ENCODE measurements at places on chromosomes 2 and 18.

DNA sequence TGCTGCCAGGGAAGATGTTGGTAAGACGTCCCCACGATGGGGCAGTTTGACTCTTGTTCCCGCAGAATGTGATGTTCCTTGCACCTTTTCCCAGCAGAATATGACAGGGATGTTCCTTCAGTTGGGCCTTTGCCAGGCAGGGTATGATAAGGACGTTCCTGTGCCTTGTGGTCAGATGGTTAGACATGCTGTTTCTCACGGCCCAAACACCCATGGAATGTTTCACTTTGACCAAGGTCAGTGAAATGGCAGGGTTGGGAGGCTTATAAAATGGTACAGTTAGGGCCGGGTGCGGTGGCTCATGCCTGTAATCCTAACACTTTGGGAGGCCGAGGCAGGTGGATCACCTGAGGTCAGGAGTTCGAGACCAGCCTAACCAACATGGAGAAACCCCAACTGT is 40.3 kb upstream of the YPEL5 start:
- no peak for DNase-seq

- no peak for DNase-seq
Observed at GRCh38 chr18:79434607-79435401, 39.1 kb downstream of the NFATC1 start.

GRCh38 chr2:196361606-196362326 is 190.4 kb upstream of the STK17B start:
- DNase-seq, result no peak

- no peak for DNase-seq
Observed at GRCh38 chr18:36185157-36185556, 2.1 kb upstream of the MOCOS start.

GRCh38 chr2:112032224-112032586 is 22.9 kb upstream of the TMEM87B start:
- DNase-seq, result no peak

- no peak for DNase-seq
Observed at GRCh38 chr2:186274936-186275575, 211.0 kb upstream of the ZC3H15 start.

DNA sequence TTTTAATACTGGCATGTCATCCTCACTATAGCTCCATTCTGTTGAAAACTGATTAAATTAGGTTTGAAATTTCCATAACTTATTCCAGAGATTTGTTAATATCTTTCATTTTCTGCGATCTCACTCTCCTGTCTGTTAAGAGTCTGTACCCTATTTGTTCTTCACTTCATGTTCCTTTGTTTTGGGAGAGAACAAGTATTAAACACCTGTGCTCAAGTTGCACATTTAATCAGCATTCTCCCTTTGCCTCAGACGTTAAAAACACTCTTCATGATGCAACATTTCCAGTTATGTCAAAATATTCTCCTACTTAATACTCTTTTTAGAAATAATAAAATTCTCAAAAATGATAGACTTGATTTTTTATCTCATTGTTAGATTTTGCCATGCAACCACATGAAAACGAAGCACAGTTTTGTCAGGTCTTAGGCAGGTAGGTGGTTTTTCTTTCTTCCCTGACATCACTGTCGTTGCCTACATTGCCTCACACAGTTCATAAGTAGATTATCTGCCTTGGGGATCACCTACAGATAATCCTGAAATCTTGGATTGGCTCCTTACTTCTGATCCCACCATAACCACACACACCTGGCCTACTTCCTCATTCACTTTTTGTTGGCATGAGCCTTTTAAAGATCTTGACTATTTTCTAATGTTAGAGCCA is 109.9 kb downstream of the GAREM1 start:
- no peak for DNase-seq

DNA sequence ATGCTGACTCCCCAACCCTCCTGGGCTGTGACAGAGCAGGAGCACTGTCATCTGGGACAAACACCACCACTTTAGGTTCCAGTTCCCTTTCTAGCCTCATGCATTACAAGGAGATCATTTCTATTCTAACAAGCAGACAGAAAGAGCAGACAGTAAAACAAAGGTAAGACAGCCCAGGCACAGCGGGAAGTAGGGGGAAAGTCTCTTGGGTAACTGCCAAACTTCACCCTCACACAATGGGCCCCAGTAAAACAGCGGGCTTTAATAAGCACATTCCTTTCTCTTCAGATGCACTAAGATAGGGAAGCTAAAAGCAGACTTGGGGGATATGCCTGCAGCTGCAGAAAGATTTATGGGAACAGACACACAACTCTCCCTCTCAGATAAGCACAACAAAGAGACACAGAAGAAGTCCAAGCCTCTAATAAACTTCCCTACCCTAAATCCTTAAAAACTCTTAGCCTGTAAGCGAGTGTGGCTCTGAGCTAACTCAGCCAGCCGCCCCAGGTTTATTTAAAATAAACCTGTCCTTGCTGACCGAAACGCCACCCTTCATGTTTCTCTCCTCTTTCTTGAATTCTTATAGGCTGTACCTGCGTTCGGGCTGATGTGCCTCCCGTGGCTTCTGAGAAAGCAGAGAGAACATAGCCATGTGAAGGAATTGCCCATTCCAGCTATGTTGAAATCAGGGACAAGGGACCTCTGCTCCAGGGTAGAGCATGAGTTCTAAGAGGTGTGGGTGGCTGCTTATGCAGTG is 726.8 kb upstream of the DDX18 start:
- DNase-seq, result no peak

GRCh38 chr2:54897420-54898310 is 152.6 kb downstream of the RTN4 start:
- no peak for DNase-seq

DNA sequence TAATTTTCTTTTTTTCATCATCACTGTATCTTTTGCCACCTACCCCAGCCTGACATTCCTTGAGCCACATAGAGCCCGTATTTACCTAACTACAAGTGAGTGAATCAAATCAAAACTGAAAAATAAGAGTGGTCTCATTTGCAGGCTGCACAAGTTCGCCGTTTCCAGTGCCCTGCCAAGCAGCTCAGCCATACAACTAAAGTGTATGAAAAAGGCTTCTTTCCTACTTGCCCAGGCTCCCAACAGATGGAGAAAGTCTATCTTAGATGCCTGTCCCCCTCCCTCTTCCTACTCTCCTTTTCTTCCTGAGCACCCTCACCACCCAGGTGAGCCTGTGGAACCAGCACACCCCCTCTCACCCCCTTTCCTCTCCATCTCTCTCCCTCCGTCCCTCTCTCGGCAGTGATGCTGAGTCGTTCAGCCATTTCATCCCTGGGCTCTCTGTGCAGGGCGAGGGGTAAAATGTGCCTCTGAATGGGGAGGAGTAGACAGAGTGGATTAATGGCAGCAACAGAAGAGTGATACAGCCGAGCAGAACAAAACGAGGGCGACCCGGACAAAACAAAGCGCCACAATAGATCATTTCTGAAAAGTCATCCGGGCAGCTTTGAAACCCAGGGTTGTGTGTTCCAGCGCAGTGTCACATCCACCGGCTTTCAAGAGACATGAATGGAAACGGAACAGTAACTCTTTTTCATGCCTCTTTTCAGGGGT is 65.0 kb upstream of the POU3F3 start:
- DNase-seq, result no peak

DNA sequence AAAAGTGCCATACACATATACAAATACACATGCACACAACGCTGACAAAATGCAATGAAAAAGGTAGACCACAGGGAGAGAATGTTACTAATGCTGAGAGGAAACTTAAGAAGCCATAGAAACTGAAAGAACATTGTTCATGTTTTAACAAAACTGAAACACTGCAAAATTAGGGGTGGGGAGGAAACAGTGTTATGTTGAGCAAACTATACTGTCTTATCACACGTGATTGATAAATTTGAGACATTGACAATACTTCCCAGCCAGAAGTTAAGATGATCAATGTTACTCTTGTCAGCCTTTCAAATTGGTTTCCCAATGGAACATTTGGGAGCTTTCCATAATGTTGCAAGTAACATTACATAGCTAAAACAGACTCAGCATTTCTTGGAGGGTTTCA is 165.5 kb downstream of the L3MBTL4 start:
- DNase-seq, result no peak

- DNase-seq, result no peak
Observed at GRCh38 chr2:98833172-98833916, 102.4 kb upstream of the MGAT4A start.

DNA sequence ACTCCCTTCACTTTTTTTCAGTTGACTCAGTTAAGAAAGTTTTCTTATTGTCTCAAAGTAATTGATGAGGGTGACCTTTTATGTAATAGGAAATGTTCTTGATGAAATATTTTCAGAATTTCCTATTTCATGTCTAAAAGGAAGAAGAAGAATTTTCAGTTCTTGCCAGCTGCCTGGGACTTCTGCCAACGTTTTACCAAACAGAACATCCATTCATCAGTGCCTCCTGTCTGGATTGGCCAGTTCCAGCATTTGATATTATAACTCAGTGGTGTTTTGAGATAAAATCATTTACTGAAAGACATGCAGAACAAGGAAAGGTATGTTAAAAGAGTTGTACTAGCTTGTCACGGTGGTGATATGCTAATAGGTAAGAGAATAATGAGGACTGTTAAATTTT is 104.7 kb upstream of the MYO3B start:
- DNase-seq, result no peak

DNA sequence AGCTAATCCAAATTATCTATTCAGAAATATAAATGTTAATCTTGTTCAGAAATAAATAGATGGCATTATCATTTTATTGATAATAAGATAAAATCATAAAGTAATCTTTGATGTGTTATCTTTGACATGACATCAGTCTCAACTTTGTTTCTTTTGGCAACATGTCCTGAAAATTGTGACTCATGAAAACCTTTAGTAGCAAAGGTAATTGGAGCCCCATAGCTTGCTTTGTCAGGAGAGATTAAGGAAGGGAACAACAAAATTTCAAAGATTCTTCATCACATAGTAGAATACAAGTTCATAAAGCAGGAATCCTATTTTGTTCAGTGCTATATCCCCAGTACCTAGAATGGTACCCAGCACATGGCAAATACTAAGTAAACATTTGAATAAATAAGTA is 165.4 kb downstream of the KCNE4 start:
- no peak for DNase-seq

DNA sequence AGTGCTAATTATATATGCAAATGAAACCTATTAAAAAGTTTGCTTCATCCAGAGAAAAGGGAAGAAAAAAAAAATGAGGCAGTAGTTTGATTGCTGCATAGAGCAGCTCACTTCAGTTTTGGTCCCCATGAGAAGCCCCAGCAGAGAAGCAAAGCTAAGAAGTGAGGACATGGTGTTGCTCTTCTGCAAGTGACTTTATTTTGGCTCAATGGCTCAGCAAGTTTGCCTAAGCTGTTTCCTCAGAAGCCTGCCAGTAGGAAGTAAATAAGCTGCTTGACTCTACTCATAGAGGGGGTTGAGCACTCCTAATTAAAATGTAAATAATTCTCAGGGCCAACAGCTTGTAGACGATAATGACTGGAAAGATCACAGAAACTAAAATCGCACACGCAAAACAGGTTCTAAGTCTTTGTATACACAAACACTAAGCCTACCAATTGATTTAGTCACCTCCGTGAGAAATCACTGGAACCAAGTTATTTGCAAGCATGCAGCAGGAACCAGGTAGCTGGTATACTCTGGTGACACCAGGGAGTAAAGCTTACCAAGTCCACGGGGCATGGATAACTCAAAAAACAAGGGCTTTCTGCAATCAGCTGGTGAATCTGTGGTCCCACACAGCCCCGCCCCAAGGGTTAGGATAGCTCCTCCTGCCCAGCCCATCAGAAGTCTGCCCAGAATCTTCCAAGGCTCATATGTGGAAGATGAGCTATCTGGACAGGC is 39.7 kb upstream of the NABP1 start:
- DNase-seq, result no peak

- no peak for DNase-seq
Observed at GRCh38 chr2:238274152-238274865, 14.1 kb downstream of the PER2 start.

DNA sequence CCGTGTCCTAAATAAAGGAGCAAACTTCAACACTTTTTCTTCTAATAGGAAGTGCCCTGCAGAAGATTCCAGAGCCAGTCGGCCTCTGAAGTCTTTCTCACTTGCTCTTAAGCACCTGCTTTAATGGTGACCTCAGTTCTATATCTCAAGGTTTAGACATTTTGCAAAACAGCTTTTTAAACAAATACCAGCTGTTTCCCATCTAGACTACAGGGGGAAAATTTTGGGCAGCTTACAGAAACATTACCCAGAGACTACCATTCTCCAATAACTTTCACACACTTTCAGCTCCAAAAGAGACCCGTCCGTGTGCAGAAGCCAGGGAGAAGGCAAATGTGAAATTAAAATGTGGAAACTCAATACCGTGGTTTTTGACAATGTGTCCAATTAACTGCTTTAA is 285.3 kb upstream of the CCDC68 start:
- no peak for DNase-seq

- DNase-seq, result no peak
Observed at GRCh38 chr2:207660994-207661393, 35.8 kb upstream of the METTL21A start.

- DNase-seq, result no peak
Observed at GRCh38 chr2:160227293-160227915, 27.3 kb upstream of the ITGB6 start.

Measured in activated CD8-positive, alpha-beta T cell treated with anti-CD3 and anti-CD28 coated beads, Interleukin-2, amount 10 ng/mL, durations not matched to agents 7 days and 5 days (primary cell).